ENCODE measurements at places on chromosomes 7 and 10. TPM values are rescaled to one million over a fixed set of nuclear protein-coding genes. Genes with fewer than 3 reads are reported as not detected.

GRCh38 chr7:107090457-107090856, 46.0 kb downstream of the PRKAR2B start:
- DNase-seq: no peak

GRCh38 chr10:99593312-99593711, 26.9 kb downstream of the SLC25A28 start:
- no peak for DNase-seq

GRCh38 chr10:5484205-5484604, 15.2 kb downstream of the CALML5 start:
- DNase-seq: peak; percentile 29

GRCh38 chr7:68313806-68314205, 1284.5 kb upstream of the AUTS2 start:
- no peak for DNase-seq

- no peak for DNase-seq
Observed at GRCh38 chr7:106031300-106032035, 68.4 kb downstream of the CDHR3 start.

DNA sequence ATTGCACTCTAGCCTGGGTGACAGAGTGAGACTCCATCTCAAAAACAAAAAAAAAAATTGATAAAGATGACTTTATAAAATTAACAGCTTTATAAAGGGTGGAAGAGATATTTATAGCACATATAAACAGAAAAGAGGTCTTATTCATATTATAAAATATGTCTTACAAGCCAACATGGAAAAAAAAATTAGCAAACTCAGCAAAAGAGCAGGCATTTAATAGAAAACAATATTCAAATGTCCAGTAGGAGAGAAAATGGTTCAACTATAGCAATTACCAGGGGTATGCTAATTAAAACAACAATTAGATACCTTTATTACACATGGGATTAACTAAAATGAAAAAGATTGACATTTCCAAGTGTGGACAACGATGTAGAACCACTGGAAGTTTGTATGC, 929.1 kb downstream of the REEP3 start:
- no peak for DNase-seq

GRCh38 chr7:70919481-70920073, 212.4 kb upstream of the GALNT17 start:
- no peak for DNase-seq

DNA sequence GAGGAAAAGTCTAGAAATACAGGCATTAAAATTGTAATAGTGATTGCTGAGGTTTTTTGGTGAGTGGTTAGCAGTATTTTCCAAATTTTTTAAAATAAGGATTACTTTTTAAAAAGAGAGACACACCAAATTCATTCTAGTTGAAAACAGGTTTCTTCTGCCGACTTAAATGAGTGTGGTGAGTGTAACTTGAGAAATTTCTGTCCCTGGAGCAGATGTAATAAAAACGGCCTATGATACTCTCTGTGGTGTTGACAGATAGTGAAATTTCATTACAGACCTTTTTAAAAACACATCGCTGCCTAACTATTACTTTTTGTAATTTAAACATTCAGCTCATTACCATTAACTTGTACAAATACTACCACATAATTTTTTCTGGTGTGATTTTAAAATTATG, 90.1 kb downstream of the CYP51A1 start:
- DNase-seq: no peak

- DNase-seq: no peak
Observed at GRCh38 chr7:77443042-77443441, 26.9 kb upstream of the GSAP start.

The RBP4 gene
- not detected for total RNA-seq

DNA sequence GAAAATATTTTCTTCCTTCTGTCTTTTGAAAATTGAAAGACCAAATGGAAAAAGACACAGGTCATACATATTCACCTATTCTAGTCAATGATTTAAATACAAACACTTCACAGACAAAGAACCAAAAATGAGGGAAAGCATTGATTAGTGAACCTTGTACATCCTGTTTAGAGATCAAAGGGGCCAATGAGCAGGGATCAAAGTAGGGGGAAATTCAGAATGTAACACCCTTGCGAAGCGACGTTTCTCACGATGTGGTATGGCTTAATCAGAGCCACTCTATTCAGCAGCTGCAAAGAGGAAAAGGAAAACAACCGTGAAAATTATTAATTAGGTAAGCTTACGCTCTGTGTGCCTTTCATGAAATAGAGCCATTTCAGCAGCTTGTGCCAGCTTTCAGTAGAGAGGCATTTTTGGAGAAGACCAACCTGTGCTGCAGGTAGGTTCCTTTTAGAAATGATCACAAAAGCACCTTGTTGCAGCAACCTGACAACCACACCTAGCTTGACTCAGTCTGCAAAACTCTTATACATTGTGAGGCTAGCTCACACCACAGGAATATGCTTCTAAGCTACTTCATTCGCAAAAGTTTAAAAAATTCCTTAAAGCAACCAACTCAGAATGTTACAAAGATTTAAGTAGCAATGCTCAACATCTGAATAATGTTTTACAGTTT, 78.0 kb downstream of the DKK1 start:
- no peak for DNase-seq

GRCh38 chr10:21092683-21093524, 195.8 kb upstream of the NEBL start:
- DNase-seq: no peak

DNA sequence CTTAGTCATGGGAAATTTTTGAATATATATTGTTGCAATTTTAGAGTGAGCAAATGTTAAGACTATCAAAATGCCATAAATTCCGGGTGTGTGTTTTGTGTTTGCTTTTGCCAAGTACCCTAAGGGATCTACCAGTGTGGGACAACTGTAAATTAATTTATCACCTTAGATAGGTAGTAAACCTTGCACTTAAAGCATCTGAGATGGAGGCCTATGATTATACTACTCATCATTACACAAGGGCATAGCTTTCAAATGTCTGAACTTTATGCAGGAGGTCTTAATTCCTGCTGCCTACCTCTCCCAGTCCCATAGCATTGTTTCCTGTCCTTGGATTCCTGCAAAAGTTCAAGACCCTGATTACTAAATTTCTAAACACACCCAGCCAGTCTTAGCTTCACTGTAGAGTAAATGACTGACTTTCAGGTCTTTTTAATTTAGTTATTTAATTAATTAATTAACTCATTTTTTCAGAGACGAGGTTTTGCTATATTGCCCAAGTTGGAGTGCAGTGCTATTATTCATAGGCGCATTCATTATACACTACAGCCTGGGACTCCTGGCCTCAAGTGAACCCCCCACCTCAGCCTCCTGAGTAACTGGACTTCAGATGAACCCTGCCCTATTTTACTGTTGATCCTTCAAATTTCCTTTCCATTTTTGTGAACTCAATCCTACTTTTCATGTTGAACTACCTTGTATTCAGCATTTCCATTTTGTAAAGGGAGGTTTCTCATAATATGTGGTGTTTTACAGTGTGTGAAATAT, 47.0 kb downstream of the THSD7A start:
- no peak for DNase-seq

The MICALL2 gene
- total RNA-seq: 12.1 TPM

DNA sequence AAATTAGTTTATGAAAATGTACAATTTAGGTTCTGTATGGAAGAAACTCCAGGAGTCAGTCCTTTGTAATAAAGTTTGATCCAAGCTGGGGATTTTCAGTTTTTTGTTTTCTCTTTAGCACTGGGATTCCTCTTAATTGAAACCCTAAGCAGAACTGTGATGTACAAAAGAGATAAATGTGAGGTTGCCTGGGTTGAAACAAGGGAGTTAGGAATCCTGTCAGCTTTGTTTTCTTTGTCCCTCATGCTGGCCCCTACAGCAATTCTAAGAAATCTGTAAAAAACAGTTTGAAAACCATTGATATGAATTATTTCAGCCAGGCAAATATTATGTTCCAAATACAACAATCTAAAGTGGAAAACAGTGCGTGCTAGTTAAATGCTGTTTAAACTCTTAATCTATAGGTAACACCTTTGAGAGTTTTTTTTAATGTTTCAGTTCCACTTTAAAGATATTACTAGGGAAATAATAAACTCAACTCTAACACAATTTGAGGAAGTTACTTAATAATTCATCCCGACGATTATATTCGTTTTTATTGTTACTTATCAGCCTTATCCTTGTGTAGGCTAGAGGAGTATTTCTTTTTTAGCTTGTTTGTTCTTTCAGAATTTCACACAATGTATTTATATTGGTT, 65.3 kb downstream of the SGCE start:
- no peak for DNase-seq

The SFTPA1 gene
- not detected for total RNA-seq

GRCh38 chr7:24898691-24899090, 81.3 kb downstream of the OSBPL3 start:
- DNase-seq: peak; percentile 53

The GOLGA7B gene
- not detected for total RNA-seq

The DNAH11 gene
- 2.1 TPM for total RNA-seq

DNA sequence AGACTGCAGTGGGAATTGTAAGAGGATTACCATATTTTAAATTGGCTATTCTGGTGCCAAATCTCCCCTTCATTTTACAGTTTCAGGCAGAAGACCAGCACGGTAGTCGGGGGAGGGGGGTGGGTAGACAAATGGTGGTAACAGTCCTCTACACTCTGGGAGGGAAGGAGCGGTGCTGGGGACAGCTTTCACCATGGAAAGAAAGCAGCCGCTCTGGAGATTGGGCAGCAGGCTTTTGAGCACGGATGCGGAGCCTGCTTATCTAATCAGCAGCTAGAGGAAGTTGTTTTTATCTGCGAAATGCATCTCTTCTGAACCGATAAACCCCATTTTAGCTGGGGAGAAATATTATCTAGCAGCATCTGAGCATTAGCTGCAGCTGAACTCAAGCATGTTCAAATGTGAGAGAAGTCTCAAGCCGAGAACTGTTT, 28.7 kb downstream of the IKZF1 start:
- DNase-seq: no peak

The CRPPA gene
- 2.6 TPM for total RNA-seq

- no peak for DNase-seq
Observed at GRCh38 chr7:84317536-84317935, 122.9 kb upstream of the SEMA3A start.

The SPACDR gene
- total RNA-seq: 0.51 TPM

DNA sequence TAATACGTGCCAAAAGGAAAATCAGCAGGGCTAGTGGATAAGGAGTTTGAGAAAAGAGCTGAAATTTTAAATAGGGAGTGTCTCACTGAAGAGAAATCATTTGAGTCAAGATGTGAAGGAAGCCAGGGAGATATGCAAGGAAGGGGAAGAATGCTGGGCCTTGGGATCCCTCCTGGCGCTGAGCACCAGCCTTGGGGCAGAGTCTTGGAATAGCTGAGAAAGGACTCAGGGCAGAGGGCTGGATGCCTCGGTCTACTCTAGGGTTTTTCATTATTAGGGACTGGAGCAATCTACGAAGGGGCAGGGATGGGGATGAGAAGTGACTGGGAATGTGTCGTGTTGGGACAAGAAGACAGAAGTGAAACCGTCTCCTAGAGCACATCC, 484 bp downstream of the ZWINT start:
- DNase-seq: no peak

The GNAI1 gene
- total RNA-seq: 68.4 TPM

The SORBS1 gene
- total RNA-seq: 0.26 TPM

GRCh38 chr10:122388287-122388997, 13.9 kb downstream of the PLEKHA1 start:
- DNase-seq: no peak

The ANKRD30A gene
- not detected for total RNA-seq

The SCD gene
- 11.5 TPM for total RNA-seq

DNA sequence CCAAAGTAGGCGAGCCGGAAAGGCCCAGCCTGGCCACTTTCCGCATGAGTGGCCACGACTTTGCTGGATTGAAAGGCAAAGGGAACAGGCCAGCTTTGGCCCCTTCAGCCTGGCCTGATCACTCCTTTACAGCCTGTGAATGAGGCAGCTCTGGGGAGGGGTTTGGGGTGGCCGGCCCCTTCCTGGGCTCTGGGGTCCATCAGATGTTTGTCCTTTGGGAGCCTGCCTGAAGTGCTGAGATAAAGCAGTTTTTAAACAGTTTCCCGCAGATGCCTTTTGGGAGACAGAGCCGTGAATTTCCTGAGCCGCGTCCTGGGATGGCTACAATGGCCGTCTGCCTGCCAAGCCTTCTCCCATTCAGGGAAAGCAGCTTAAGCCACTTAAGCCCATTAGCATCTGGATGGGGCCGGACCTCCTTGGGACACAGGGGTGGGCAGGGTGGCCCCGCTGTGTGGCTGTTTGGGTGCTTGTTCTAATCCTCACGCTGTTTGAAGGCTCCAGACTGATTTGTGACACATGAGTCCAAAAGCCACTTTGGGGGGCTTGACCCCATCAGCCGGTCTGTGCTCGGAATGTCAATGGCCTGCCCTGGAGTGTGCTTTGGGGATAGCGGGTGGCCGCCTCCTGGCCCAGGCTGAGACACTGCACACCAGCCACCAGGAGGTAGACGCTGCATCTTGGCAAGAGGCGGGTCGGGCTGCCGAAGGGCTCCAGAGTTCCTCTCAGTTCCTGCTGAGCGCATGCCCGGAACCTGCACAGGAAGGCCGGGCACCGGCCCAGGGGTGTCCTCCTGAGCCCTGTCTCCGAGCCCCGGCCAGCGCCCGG, 38.9 kb downstream of the NKX6-2 start:
- no peak for DNase-seq

DNA sequence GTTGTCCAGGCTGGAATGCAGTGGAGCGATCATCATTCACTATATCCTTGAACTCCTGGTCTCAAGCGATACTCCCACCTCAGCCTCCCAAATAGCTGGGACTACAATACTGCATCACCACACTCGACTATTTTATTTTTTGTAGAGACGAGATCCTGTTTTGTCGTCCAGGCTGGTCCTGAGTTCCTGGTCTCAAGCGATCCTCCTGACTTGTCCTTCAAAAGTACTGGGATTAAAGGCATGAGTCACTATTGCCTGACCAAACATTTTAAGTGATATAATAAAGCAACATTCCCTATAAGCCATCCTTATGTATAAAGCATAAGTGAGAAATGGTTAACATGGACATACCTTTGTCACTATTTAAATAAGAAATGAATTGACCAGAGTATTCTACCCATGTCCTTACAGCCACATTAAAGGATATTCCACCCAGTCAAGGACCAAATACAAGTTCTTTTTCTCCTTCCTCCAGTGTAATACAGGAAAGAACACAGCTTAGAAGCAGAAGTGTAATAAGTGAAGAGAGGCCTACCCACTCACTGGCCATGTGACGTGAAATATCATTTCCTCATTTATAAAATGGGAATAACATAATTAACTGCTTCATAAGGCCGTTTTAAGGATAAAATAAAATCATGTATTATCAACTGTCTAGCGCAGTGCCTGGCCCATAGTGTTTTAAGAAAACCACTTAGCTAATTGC, 82.0 kb downstream of the DOCK4 start:
- DNase-seq: no peak

GRCh38 chr10:49078433-49078832, 36.9 kb downstream of the VSTM4 start:
- DNase-seq: no peak

- DNase-seq: no peak
Observed at GRCh38 chr10:71493741-71494140, 97.0 kb downstream of the CDH23 start.

The ADAM22 gene
- not detected for total RNA-seq
